Thymus (tissue), 14 donors: ENCODE measurements at places on chromosomes 3 and 15.
A peak's percentile ranks its signal among the peaks of the same experiment; 100 is the strongest.

GRCh38 chr15:75823860-75824613 lies 19.2 kb upstream of the UBE2Q2 start:
- DNase-seq, result no peak

- peak; percentile 81 for DNase-seq
Measured at GRCh38 chr3:5197470-5198312, 10.2 kb downstream of the EDEM1 start.

- DNase-seq, result no peak
Measured at GRCh38 chr3:174101244-174101643, 703.7 kb downstream of the NLGN1 start.

DNA sequence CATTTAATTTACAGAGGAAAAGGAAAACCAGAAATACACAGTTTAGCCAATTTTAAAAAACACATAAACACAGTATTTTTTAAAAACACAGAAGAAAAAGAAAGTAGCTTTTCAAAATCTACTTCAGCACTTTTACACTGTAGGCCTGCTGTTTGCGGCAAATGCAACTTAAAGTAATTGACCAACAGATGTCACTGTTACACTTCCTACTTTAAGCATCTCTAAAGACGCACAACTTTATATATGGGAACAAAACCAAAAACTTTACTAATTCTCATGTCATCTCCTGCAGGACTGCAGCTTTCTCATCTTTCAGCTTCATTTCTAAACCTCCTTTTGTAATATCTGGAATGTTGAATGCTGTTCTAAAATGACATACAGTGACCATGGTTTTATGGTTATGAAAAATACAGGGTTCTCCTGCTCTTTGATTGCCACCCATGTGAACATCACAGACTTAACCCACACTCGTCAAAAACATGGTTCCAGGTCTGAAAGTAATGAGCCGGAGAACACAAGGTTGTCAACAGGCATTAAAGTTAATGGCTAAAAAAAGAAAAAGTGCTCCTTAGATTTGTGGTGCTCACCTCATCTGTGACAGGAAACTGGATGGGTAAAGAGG lies 107.9 kb downstream of the FMN1 start:
- peak; percentile 60 for DNase-seq

DNA sequence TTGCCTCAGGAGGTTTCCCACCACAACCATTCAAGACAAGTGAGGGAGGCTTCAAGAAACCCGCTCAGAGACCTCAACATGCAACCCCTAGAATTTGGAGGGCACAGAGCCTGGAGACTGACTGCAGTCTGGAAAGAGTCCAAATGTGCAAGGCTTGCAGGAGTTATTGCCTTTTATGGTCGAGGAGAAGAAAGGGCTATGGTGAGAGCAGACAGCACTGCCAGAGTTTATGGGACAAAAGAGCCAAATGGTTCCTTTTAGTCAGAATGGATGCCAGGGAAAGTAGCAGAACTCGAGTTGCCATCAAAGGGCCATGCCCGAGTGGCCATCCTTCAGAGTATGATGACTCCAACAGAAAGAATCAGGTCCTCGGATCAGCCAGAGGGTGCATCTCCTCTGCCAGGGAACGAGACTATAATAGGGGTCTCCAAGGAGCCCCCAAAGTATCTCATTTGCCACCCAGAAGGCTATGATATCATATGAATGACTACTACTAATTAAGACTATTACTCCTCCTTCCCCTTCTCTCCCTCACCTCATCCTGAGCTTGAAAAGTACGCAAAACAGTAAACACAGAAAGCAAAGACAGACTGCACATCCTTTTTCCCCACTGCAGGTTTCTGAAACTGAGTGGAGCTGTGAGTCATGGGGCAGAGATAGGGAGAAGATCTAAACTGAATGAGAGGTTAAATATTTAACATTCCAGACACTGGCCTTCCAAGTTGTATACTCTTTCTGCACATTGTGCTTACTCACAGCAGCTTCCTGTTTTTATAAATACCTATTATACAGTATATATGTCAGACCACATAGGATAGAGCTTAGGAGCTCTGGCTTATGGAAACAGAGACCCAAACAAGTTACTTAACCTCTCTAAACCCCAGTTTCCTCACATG lies 33.9 kb upstream of the TMCO5A start:
- DNase-seq, result no peak
